ENCODE measurements at places on chromosomes 5 and 9.

GRCh38 chr9:121818841-121819427 lies 167.5 kb downstream of the DAB2IP start:
- no peak for DNase-seq

DNA sequence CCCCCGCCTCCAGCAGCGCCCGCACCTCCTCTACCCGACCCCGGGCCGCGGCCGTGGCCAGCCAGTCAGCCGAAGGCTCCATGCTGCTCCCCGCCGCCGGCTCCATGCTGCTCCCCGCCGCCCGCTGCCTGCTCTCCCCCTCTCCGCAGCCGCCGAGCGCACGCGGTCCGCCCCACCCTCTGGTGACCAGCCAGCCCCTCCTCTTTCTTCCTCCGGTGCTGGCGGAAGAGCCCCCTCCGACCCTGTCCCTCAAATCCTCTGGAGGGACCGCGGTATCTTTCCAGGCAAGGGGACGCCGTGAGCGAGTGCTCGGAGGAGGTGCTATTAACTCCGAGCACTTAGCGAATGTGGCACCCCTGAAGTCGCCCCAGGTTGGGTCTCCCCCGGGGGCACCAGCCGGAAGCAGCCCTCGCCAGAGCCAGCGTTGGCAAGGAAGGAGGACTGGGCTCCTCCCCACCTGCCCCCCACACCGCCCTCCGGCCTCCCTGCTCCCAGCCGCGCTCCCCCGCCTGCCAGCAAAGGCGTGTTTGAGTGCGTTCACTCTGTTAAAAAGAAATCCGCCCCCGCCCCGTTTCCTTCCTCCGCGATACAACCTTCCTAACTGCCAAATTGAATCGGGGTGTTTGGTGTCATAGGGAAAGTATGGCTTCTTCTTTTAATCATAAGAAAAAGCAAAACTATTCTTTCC lies 19.3 kb downstream of the CDKN2A start:
- peak; percentile 5 for DNase-seq

GRCh38 chr5:165187815-165188214 lies 1682.4 kb downstream of the MAT2B start:
- no peak for DNase-seq

DNA sequence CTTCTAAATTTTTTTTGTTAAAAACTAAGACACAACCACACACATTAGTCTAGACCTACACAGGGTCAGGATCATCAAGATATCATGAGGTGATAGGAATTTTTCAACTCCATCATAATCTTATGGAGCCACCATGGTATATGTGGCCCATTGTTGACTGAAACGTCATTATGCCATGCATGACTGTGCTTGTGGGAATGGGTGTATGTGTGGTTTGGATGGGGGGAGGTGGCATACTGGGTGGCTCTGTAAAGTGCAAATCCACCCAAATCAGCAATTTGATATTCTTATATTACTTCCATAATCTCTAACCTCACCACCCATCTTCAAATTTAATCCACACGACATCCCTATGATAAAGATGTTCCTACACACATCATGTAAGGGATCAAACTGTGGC lies 21.0 kb downstream of the ADRB2 start:
- no peak for DNase-seq

DNA sequence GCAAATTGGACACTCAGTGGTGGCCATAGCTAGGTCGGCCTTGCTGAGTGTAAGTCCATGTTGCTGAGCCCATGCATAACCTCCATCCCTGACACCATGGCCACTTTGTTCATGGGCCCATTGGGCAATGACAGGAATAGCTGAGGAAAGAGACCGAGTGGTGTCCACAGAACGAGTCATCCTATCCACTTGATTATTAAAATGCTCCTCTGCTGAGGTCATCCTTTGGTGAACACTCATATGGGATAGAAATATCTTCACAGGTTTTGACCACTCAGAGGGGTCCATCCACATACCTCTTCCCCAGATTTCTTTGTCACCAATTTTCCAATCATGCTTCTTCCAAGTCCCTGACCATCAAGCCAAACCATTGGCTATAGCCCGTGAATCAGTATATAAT lies 63.6 kb downstream of the PPIC start:
- DNase-seq: no peak

- no peak for DNase-seq
Observed at GRCh38 chr5:122152266-122152900, 23.0 kb downstream of the ZNF474 start.

GRCh38 chr5:148750614-148751013 lies 75.8 kb upstream of the ADRB2 start:
- DNase-seq: no peak
